ENCODE measurements at places on chromosomes 1 and 21.

- DNase-seq: peak; percentile 26
These were observed 18.4 kb upstream of the PRDM16 start for GRCh38 chr1:3050603-3051002.

- DNase-seq: no peak
These were observed 81.6 kb upstream of the IRF2BP2 start for GRCh38 chr1:234691567-234691966.

DNA sequence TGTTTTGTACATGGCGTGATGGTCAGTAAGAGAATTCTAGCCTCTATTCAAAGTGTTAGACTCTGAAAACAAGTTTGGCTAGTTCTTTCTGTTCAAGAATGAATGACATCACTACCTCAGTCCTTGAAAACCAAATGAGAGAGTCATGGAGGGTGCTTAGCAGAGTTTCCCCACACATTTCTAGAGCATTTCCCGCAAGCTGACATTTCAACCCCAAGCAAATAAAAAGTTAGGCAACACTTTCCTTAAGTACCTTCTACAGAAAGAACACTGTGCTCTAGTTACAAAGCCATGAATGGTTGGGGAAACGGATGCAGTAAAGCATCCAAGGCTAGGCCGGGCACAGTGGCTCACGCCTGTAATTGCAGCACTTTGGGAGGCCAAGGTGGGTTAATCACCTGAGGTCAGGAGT lies 47.9 kb upstream of the SLC44A3 start:
- DNase-seq: no peak

- DNase-seq: no peak
These were observed 6.8 kb downstream of the LHX4 start for GRCh38 chr1:180236698-180237509.

- no peak for DNase-seq
These were observed 59.9 kb upstream of the CACNA1E start for GRCh38 chr1:181423301-181423918.

DNA sequence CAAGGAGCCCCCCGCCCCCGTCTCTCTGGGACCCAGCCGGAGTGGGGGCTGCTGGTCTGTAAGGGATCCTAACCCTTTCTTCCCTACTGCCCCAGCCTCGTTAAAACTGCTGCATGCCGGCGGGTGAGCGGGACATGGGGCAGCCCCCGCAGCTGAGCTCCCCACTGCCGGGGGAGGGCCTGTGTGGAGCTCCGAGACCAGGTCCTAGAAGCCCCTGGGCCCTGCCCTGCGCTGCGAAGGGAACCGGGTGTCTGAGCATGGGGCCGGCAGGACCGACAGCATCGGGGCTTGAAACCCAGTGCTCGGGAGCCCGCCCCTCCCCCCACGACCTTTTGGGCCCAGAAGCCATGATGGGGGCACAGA lies 9.2 kb upstream of the COL6A1 start:
- DNase-seq: peak; percentile 75

- no peak for DNase-seq
These were observed 43.3 kb downstream of the DTL start for GRCh38 chr1:212078826-212079225.

- DNase-seq: no peak
These were observed 21.9 kb upstream of the LAX1 start for GRCh38 chr1:203743091-203743571.

DNA sequence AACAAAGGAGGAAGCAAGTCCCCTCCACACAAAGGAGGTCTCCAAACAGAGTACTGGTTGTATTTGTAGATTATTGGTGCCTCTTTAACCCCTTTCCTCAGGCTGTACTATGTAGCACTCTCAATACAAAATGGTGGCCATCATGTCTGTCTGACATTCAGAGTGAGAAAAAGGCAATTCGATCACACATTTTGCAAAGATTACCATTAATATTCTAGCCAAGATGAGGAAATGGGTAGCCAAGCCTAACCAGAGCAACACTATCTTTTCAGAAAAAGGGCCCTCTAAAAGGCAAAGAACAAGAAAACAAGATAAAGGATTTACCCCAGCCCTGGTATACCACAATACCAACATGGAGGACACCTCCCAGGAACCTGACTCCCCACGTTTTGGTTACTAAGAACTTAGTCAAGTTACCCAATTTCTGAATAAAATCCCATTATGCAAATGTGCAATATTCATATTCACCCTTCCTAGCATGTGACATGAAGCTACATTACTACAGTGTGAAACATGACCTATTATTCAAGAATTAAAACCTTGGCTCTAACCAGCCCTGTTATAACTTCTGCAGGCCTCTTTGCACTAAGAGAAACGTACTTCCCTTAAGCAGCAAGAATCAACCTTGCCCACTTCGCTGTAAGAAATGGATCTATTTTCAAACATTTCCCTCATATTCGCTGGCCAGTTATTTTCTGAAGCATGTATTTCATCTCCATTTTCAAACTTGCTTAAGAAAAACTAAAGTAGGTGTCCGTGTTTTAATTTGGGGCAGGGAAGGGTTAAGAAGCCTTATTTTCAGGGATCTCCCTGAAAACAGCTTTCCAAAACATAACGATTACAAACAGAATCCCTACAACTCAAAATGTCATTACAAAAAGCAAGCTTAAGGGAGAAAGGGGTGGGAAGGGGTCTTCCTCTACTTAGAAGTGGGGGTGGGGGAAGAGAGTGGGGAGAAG lies 2.1 kb downstream of the KDM5B start:
- DNase-seq: no peak

DNA sequence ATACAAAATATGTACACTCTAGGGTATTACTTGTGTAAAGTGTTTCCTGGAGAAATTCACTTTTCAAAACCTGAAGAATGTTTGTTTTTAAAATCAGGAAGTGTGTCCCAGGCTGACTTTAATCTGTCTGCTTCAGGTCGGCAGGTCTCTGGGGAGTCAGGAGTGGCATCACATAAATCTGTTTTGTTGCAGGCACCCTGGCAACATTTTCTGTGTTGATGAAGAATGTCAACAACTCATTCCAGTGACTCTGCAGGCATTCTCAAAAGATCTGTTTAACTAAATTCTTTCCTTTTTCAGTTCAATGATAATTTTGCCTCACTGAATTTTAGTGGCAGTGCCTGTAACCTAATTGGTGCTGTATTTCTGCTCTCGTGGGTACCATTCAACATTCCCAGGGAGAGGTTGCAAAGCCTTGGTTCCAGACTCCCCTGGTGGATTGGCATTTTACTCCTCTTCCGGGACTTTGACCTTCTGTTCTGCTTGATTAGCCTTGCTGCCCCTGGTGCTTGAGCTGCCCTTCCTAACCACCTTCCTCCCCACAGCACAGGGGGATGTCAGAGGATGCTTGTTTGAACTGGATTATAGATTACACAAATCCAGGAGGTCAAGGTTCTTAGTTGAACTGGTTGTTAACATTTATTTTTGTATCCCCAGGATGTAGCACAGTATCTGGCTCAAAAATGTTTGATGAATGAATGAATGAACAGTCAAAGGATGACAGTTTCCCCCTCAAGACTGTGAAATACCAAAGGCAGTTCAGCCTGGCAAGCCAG lies 55.4 kb upstream of the LPGAT1 start:
- DNase-seq: no peak

- DNase-seq: no peak
These were observed 53.0 kb upstream of the PRDX6 start for GRCh38 chr1:173424143-173424542.

DNA sequence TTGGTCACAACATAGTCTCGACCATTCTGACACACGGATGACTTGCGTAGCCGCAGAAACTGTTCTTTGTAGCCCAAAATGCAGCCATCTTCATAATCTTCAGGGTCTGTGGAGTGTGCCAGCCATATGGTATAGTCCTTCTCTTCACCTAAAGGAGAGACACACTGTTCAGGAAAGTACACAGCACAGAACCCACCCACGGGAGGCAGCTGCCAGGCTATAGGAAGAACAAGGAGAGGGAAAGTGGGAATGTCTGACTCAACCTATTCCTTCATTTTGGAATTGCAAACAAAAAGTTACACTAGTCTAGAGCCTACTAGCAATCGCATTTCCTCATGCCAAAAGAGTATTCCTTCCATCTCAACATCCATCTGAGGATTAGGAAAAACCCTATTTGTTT lies 16.2 kb upstream of the MYBPHL start:
- DNase-seq: no peak

DNA sequence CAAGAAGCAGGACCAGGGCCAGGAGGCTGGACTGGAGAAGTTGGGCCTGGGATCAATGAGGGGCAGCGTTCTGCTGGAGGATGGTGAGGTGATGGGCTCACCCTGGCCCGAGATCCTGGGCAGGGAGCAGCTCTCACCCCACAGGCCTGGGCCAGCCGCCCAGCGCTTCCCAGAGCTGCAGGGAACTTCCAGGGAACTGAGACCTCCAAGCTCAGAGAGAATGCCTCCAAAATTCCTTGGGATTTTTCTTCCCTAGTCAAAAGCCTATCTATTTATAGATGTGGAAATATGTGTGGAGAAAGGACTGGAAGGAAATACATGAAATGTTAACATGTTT lies 121.2 kb downstream of the SPSB1 start:
- no peak for DNase-seq

DNA sequence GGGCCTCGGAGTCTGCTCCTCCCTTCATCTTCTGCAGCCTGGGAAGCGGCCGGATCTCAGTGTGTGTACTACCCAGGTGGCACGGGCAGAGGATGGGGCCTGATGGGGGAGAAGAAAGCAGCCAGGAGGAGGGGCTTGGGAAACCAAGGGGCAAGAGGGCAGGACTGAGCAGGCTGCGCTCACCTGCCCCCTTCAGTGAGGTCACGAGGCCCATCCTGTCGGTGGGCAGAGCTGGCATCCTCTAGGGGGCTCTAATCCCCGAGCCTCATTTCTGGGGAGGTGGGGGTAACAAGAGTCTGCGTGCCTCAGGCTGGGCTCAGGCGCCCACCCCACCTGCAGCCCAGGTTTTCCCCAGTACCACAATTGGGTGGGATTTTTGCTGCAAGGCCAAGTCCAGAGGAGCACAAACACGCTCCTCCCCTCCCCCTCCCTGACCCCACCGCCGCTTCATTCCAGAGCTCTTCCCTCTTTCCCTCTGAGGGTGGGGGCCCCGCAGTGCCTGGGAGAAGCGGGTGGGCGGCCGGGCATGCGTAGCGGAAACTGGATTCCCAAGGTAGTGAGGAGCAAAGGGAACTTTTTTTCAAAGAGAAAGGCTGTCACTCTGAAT lies 1.8 kb upstream of the WNT3A start:
- peak; percentile 37 for DNase-seq

DNA sequence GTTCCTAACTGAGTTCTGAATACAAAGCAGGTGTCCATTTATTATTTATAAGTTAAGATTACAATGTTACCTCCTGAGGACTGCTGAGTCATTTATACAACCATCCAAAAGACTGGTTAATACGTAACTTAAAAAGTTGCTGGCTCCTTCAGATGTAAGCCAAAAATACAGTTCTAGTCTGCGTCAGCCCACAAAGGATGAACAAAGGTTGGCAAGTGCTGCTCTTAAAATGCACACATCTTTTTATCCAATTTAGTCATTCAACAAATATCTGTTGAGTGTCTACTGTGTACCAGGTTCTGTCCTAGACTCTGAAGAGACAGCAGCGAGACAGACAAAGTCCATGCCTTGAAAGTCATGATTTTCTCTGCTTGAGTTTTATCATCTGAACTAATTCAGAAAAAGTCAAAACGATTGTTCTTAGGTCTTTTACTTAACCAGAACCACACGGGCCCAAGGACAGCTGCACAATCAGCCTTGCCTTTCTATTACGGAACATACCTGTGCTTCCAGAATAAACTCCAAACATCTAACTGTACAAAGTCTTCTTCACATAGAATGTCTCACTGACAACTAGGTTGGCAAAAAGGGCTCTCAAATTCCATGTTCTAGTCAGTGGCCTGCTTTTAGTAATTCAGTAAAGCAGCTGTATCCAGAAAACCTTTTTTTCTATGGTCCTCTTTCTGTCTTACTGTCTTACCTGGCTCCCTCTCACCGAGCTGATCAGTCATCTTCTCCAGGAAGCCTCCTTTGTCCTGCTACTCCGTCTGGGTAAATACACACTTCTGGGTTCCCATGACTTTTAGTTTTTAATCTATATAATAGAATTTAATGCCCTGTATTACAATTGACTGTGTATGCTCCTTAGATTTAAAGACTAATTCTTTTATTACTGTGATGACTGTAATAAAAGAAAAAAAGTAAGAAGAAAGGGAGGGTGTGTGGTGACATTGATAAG lies 15.5 kb upstream of the CNN3 start:
- DNase-seq: no peak

DNA sequence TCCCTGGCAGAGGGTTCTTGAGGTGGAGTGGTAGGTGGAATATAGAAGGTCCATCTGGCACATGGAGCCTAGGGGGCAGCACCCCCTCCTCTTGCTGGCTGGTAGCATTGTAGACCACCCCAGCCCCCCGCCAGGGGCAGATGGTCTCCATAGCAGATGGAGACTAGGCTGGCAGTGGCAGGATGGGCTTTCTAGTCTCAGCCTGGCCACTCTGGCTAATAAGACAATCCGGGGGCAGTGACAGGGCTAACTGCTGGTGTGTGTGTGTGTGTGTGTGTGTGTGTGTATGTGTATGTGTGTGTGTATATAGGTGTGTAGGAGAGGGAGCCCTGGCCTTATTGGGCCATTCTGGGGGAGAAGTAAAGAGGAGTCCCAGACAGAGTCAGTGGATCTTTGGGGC lies 16.1 kb downstream of the UTP11 start:
- no peak for DNase-seq

GRCh38 chr1:192512426-192513162 lies 63.0 kb upstream of the RGS1 start:
- DNase-seq: no peak

GRCh38 chr1:200528858-200529606 lies 91.5 kb downstream of the KIF14 start:
- no peak for DNase-seq

DNA sequence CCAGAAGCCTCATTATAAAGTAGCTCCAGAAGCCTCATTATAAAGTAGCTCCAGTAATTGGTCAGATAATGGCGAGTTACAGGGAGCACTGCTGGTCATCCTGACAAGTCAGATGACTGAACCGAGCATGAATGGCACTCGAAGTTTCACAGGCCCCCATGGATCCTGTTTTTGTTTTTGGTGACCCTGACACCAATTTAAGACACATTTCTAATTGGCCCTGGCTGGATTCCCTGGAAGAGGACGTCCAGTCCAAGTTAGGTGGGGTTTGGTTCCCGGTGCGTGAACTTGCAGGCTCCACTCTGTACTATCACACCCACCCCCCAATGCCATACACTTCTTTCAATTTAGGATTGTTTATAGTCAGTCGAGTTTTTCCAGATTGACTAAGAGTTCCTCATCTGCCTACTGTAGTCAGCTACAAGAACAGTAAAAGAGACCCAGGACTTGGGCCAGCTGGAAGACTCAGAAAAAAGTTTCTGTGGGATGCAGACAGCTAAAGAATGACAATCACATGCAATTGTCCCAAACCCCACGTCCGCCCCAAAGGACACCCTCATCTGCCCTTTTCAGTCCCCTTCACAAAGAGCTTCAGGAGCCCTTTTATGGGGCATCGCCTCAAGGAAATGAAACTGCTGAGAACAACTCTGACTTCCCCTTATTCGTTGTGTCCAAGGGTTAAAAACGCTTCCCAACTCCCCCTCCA lies 2.7 kb downstream of the DHRS3 start:
- DNase-seq: no peak

DNA sequence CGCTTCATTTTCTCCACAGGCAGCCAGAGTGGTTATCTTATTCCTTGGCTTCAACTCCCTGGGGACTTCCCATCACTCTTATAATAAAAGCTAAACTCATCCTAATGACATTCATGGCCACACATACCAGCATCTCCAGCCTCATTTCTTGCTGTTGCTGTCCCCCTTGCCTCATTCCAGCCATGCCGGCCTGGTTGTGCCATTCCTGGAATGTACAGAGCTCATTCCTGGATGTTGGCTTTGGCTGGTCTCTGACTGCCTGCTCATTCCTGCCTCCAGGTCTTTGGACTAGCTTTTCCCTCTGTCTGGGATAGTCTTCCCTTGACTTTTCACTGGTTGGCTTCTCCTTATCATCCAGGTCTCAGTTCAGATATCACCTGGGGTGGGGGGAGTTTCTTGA lies 2.4 kb upstream of the PEF1 start:
- DNase-seq: no peak

Measured in right forelimb (tissue), 1 donor.